Fibroblast of the aortic adventitia (primary cell): ENCODE measurements at places on chromosomes 12 and 14. TPM values are rescaled to one million over a fixed set of nuclear protein-coding genes. Genes with fewer than 3 reads are reported as not detected.

The SMIM41 gene
- total RNA-seq: 0.27 and 0.98 TPM in 2 replicates

GRCh38 chr12:13144266-13144828, 40.9 kb upstream of the GSG1 start:
- DNase-seq: no peak

- peak; percentile 91 for DNase-seq
Measured at GRCh38 chr14:103067231-103067954, 10.0 kb upstream of the CDC42BPB start.

The ACSS3 gene
- 24.5 and 25.3 TPM in 2 replicates for total RNA-seq

The CDCA3 gene
- total RNA-seq: 23.5 TPM in 1 of 2 replicates, not detected in the other

The ORAI1 gene
- total RNA-seq: 1.1 and 13.4 TPM in 2 replicates

The CBLN3 gene
- total RNA-seq: 5.9 and 6.2 TPM in 2 replicates

GRCh38 chr12:116411977-116412376, 134.5 kb upstream of the MED13L start:
- peak; percentile 51 for DNase-seq
